EL (cell line): ENCODE measurements at places on chromosomes 1 and 21.

GRCh38 chr1:177377866-177378265 is 207.1 kb downstream of the BRINP2 start:
- no peak for DNase-seq

- DNase-seq: no peak
These were observed 88.3 kb downstream of the HHIPL2 start for GRCh38 chr1:222459652-222460051.

DNA sequence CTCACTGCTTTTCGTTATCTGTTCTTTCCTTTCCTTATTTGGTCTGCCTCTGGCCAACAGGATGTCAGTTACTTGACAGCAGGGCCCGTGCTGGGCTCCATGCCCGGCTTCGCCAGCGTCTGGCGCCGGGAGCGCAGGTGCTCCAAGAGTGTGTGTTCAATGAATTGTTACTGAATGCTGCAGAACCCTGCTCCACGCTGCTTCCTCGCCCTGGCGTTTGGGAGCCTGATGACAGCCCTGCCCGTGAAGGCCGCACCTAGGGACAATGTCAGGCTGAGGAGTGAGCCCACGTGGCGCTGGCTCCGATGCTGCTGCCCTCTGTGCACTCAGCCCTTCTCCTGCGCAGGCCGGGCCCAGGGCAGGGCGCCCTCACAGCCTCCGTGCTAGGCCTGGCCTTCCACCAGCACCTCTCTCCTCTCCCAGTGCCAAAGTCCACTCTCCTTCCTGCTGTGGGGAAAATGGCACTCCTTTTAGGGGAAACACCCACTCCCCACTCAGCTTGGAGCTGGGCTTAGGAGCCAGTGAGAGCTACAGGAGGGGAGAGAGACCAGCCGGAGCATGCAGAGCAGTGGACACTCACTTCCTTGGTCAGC is 51.4 kb downstream of the ACBD3 start:
- no peak for DNase-seq

- peak; percentile 48 for DNase-seq
These were observed 267.6 kb downstream of the GPATCH2 start for GRCh38 chr1:217363319-217363718.

GRCh38 chr1:27868556-27868931 is 3.8 kb upstream of the THEMIS2 start:
- no peak for DNase-seq

- no peak for DNase-seq
These were observed 1.9 kb upstream of the TRABD2B start for GRCh38 chr1:47999097-47999496.

DNA sequence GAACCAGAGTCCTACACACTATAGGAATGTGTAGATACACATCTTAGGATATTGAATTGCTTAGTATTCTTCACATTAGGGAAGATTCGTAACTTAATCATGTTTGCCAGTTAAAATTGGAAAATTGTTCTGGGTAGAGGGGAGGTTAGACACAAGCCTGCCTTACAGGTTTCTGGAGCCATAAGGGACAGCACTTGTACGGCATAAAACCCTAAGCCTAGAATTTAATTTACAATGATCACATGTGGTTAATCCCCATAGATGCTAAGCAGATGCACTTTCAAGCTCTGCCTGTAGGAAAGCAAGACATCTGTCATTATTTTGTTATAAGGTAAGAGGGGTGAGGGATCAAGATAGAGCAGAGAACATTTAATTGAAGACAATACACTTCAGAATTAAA is 820.7 kb downstream of the NCAM2 start:
- no peak for DNase-seq

DNA sequence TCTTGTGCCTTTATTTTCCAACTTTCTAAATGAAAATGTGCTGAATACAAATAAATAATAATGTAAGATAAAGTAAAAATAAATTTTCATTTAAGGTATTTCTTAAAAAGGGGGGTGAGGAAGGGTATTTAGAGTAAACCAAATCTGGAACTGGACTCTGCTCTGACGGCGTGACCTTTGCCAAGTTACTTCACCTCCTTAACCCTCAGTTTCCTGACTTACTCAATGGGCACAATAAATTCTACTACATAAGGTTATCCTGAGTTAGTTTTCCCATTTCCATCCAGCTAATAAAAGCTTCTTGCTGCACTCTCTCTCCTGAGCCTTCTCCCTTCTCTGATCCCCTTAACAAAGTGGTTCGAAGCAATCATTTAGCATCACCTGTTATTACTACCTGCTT is 93.9 kb downstream of the NID1 start:
- DNase-seq: no peak

DNA sequence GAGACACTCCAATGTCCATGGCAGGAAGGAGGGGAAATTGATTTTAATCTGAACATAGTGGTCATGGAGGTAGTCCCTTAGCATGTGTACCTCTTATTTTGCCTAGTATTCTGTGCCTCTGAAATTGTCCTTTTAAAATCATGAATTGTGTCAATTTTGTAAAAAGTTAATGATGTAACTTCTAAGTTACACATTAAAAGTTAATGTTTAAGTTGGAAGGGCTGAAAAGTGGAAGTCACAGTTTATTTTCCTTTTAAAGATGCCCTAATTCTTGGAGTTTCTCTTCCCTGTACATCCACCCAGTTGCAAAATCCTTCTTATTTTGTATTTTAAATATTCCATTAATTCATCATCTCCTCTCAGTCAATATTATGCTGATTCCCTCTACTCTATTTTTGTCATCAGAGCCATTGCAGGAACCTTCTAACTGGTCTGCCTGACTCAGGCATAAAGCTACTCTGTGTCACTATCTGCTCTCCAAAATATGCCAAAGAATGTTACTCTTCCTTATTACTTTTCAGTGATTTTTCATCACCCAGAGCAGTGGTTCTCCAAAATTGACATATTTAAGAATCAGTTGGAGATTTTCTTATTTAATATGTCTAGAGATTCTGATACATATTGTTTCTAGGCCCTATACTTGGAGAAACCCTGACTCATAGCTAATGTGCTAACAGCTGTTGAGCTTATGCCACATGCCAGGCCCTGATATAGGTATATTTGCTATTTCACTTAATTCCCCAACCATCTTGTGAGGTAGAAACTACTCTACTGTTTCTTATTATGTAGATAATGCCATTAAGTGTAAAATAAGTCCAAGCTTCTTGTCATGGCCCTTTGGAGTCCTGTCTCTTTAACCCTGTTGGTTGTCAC is 5.1 kb downstream of the HOOK1 start:
- DNase-seq: no peak

DNA sequence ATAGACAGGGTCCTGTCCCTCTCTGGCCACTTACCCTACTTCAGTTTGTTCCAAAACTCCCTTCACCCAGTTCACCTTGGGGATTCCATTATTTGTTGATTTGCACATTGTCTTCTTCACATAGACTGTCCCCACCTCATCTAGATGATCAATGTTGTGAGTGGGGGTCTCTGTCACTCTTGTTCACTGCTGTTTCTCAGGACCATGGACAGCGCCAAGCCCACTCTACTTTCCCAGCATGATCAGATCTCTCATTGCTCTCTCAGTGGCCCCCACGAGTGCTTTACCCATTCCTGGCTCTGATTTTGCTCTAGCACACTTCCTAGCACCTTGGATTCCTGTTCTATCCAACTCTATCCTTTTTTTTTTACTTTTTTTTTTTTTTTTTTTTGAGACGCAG is 45.4 kb upstream of the IGSF21 start:
- no peak for DNase-seq

- no peak for DNase-seq
These were observed 51.7 kb downstream of the SNRPE start for GRCh38 chr1:203913073-203913521.

DNA sequence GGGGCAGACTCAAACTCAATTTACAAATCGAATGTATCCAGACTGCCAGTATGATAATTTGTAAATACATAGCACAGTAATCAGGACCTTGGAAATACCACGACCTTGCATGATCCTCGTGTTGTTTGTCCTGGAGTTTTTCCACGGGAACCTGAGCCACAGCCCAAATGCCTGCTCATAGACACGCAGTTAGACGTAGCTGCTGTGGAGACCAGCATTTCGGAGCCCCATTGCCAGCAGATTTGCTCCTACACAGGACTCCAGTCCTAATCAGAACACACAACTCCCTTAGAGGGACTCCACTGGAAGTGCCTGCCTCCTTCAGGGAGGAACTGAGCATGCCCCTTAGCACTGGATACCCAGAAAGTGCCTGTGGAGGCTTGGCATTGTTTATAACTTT is 163.2 kb downstream of the GALNT2 start:
- no peak for DNase-seq

DNA sequence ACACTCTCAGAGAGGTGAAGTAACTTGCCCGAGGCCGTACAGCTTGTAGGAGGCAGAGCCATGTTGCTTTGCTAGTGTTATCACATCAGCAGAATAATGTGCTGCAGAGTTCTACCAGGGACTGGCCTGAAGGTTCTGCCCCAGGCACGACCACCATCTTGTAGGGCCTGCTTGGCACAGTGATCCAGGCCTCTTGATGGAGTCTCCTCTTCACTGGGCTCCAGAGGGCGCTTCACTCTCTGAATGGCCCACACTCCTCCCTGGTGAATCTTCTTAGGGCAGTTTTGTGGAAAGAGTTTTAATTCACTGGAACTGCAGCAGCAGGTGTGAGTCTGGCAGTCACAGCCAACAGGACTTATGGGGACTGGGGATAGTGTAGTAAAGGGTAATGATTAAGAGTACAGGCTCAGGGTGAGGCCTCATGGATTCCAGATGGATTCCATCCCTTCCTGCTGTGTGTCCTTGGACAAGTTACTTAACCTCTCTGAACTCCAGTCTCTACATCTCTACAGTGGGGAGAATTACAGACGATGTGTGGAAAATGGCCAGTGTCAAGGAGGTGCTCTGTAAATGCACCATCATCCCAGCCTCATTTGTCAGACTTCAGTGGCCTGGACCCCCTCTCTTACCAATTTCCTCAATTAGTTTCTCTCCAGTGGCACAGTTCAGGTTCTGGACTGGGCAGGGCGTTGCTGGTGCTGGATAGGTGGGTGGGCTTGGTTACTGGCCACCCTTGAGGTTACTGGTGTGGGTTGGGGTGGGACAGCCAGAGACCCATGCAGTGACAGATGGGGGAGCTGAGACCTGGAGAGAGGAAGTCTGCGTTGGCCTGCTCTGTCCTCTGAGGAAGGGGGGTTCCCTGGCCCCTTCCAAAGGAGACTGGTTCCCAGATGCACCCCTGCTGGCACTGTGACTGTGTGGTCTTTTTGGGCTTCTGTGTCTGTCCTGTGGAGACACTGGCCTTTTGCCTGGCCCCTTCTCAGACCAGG is 45.9 kb upstream of the CSF3R start:
- DNase-seq: no peak

DNA sequence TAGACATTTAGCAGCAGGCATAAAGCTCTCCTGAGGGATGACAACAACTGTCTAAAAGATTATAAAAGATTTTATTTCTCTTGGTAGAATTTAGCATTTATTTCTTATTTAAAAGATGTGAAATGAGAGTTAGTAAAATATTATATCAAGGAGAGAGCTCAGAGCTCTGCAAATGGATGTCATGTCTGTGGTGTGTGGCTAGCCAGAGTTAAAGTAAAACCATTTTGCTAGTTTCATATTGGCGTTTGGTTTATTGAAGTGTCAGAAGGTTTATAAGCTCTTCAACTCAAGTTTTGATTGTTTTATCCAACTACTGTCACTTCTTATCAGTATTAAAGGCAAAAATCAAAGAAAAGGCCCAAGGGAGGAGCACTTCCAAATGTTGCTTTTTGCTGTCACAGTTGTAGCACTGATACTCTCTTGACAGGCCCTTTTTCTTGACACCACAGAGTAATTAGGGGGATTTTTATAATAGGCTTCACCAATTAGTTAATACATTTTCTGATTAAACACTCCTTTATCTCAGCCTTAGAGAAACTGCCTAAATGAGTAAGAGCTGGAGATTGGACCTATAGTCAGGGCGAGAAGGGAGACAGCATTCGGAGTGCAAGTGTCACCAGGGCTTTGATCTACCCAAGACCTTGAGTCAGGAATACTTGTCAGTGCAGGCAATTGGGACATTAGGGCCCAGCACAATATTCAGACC is 233.9 kb downstream of the PTBP2 start:
- no peak for DNase-seq

DNA sequence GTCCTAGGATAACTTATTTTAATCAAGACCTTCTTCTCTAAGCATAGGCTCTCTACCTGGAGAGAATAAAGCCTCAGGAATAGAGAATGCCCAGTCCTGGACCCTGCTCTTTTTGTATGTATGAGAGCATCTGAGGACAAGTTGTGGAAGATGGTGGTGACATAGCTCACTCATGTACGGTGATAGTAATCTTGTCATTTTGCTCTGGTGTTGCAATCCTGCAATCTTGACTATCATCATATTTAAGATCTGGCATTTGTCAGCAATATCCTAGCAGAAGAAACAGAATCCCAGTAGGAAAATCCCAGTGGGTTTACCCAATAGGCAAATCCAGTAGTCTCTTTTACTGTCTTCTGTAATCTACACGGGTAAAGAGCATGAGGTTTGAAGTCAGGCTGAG is 21.6 kb upstream of the SERBP1 start:
- no peak for DNase-seq

GRCh38 chr1:162560303-162561036 is 1.1 kb upstream of the UAP1 start:
- no peak for DNase-seq

DNA sequence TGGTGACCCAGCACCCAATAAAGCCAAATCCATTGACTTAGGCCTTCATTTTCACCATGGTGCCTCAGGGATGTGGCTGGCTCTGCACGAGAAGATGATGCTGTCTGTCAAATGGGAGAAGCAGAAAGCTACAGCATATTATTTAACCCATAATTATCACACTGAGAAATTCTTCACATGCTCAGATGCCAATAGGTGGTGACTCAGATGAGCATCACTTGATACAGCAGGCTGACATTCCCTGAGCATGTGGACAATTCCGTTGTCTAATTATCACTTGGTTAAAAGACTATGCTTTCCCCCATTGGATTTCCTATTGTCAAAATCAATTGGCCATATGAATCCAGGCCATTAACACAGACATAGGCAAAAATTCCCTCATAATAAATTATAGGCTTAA is 44.0 kb upstream of the HSD3B1 start:
- DNase-seq: no peak

- no peak for DNase-seq
These were observed 370.2 kb upstream of the LYPLAL1 start for GRCh38 chr1:218803351-218803997.

DNA sequence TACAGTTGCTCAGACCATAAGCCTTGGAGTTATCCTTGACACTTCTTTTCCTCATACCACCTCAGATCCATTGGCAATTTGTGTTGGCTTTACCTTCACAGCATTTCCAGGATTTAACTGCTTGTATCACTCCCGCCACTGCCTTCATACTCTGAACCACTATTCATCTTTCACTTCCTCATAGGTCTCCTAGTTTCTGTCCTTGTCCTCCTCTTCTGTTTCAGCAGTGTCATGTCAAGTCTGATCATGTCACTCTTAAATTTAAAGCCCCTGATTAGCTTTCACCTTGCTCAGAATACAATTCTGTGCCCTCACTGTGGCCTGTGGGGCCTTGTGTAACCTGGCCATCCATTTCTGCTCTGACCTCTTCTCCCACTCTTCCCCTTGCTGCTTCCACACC is 34.7 kb upstream of the C1orf115 start:
- DNase-seq: no peak

GRCh38 chr1:76015478-76016103 is 59.0 kb upstream of the ST6GALNAC3 start:
- no peak for DNase-seq

- no peak for DNase-seq
These were observed 201.3 kb downstream of the ASTN1 start for GRCh38 chr1:176963181-176963580.
